Right renal cortex interstitium (tissue), 3 donors: ENCODE measurements at places on chromosomes 2 and 18. TPM values are rescaled to one million over a fixed set of nuclear protein-coding genes. Genes with fewer than 3 reads are reported as not detected.

SNORC gene
- polyA plus RNA-seq = 2.2 TPM

SLC16A14 gene
- polyA plus RNA-seq = 8.2 TPM

DYNAP gene
- not detected for polyA plus RNA-seq

CDH20 gene
- polyA plus RNA-seq = 3.9 TPM

TXNDC2 gene
- not detected for polyA plus RNA-seq

HOXD1 gene
- polyA plus RNA-seq = 9.8 TPM

QPCT gene
- polyA plus RNA-seq = 16.2 TPM

- DNase-seq = no peak
Observed at GRCh38 chr2:85755122-85756027, 1.6 kb downstream of the ATOH8 start.

- DNase-seq = no peak
Observed at GRCh38 chr2:15200581-15200980, 360.6 kb downstream of the NBAS start.

DNA sequence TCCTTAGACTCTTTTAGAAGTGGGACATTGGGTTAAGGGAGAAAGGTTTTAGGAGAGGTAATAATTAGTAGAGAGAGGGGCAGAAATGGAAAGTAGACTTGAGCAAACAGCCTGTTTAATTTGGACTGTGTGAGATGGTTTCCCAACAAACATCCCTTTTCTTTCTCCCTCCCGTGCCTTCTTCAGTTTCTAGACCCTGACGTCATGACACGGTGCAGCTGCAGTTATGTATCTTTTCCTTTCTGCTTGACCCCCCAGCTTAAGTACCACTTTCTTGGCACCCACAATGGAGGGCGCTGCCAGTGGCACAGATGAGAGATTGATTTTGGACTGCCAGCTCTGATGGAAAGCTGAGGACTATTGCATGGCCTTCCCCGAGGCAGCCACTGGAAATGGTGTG is 86.9 kb upstream of the FAM136A start:
- DNase-seq = no peak

DNA sequence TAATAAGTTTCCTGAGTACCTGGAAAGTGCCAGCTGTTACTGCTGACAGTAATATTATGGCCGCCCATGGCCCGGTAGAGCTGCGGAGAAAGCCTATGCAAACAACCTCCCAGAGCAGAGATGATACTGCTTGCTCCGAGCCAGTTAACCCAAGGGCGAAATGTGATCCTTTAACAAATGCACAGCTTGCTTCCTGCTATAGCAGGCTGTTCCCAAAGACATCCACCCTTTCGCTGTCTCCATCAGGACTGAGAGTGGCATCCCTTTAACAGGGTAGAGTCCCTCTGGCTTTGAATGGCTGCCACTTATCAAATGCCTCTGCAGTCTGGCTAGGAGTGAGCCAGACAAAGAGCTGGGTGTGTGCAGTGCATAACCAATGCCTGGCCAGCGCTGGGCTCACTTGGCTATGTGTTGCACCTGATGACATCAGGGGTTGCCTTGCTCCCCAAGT is 69.7 kb upstream of the DAPL1 start:
- DNase-seq = no peak

DNA sequence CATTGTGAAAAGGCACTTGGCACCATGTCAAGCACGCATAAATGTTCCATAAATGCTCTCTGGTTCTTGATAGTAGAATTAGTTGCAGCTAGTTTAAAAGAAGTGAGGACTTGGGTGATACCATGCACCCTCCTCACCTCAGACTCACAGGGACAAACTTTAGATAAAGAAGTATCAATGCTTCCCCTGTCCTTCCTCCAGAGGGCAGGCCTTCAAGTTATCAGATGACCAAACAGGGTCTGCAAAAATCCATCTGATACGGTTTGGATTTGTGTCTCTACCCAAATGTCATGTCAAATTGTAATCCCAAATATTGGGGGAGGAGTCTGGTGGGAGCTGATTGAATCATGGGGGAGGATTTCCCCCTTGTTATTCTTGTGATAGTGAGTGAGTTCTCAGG is 54.1 kb downstream of the C1QL2 start:
- no peak for DNase-seq

DNA sequence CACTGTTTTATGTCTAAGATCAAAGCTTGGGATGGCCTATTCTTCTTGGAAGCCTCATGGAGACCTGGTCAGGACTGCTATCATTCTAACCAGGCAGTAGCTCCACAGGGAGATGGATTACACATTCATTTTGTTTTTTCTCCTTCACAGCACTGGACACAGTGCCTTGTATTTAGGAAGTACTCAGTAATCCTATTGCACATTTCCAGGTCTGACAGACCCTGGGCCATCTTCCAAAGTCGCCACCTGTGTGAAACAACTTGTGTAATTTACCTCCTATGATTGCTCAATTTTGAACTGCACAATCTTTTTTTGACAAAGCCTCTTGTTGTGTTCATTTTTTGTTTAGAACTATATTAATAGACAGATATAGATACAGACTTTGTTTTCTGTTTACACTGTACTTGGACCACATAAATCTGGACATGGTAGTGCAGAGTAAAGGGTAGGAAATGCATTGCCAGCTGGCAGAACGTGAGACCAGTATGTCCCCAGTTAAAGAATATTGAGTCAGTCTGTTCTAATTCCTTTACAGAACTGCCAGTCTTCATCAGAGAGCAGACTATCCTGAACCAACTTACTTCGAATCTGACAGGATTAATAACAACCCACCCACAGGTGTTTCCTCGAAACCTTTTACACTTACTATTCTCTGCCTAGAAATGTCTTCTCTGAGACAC is 277.8 kb upstream of the CYRIA start:
- DNase-seq = no peak

DNA sequence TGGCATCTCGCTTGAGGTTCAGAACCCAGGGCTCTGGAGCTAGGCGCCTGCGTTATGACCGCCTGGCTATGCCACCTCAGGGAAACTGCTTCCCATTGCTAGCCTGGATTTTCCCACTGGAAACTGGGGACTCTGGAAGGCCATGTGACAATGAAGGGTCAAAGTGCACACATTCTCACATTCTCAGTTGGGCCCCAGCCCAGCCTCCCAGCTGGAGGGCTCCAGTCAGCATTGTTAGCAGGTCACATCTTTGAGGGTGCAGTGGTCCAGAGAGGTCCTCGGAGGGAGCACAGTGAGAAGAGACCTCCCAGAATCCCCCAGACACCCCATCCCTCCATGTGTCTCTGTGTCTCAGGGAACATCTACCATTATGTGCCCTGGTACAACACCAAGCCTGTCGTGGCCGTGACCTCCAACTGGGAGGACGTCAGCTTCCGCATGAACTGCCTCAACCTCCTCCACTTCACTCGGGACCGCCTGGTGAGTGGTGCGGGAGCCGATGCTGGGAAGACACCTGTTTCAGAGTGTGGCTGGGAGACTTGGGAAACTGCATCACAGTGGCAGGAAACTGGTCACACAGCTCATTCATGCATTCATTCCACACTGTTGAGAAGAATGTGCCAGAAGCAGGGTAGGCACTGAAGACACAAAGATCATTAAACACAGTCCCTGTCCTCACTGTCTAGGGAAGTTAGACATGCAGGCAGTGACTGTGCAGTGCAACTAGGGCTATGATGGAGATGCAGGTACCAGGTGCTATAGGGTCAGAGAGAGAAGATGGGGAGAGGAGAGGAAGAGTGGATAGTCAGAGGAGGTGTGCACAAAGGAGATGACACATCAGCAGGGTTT is 41.6 kb downstream of the FER1L5 start:
- no peak for DNase-seq

DNA sequence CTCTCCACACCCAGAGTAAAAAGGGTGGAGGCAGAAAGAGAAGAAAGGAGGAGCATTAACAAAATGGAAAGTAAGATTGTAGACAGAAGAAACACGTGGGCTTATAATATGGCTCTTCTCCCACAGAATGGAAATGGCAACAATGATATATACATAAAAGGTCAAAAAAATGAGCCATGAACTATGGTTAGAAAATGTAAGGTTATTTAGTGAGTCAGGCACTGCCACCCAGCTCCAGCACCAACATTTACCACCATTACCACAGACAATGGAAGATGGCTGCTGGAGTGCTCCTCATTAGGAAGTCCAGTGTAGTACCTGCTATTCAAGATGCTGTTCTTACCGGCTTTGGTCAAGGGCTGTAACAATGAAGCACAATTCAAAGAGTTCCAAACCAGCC is 258.0 kb downstream of the ZEB2 start:
- DNase-seq = no peak

- no peak for DNase-seq
Observed at GRCh38 chr2:182890773-182891378, 24.4 kb upstream of the FRZB start.
